ENCODE measurements at places on chromosomes 3 and 15.

DNA sequence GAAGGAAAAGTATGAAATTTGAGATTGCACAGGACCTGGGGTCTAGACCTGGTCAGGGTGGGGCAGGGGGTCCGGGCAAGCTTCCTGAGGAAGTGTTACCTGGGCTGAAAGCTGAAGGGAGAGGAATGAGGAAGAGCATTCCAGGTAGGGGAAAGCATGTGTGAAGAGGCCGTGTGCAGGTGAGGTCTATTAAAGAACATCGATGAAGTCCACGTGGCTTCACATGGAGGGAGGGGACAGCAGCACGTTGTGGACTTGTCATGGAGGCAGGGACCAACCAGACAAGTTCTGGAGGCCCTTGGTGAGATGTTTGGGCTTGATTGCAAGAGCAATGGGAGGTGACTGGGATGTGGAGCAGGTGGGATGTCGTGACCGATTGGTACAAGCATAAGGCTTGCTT, 47.1 kb downstream of the IDH2 start:
- DNase-seq: no peak

DNA sequence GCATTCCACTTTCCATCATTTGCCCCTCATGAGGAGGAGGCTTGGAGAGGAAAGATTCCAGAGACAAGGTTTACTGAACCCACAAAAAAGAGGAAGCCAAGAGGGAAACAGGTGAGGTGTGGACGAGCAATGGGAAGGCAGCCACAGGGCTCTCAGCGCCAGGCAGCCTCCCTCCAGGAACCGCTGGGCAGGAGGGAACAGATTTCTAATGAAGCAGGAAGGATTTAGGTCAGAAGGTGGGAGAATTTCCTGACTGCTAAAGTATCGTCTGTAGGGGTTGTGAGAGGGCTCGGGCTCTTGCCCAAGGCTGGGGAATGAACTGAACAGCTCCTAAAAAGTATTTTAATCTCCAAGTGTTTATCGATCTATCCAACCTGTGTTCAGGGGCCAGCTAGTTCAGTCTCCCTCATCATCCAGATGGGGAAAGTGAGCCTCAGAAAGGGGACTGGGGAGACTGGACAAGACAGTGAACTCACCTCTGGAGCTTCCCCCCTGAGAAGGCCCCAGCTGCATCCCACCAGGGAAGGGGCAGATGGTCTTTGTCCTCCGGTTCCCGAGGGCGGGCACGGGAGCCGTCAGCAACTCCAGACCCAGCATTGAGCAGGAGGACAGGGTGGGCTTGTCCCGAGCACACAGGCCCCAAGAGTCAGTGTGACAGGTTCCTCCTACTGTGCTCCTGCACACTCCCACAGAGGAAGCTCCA, 10.5 kb downstream of the LOXL1 start:
- DNase-seq: no peak

GRCh38 chr3:53067567-53067966, 21.7 kb upstream of the SFMBT1 start:
- DNase-seq: no peak

DNA sequence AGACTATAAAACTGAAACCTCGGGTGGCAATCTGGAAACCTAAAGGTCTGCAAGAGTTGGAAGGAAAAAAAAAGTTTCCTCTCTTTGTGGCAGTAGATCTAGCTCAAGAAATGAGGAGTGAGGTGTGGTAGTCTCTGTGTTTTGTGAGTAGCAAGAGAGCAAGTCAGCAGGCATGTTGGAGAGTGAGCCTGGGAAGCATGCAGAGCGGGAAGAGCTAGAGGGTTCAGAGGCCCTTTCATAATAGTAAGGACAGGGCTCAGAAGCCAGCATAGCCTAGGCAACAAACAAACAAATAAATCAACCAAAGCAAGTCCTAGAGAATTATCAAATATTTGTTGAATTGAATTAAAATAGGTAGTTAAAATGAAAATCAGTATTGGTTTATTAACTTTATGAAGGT, 189.7 kb upstream of the CBLB start:
- no peak for DNase-seq

DNA sequence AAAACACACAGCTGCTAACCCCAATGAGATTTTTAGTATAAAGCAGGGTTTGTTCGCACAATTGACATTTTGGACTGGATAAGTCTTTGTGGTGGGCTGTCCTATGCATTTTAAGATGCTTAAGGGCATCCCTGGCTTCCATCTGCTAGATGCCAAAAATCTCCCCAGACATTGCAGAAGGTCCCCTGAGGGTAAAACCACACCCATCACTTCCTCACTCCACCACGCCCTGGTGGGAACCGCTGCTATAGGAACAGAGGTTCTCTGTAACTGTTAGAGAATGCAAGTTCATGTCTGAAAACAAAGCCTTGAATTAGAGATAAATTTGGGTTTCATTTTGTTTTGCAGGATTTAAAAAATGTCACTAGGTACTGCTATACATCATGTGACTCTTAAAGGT, 67.7 kb downstream of the ARHGEF26 start:
- no peak for DNase-seq

GRCh38 chr15:63551400-63551799, 45.8 kb upstream of the FBXL22 start:
- DNase-seq: no peak

- no peak for DNase-seq
These were observed 96.3 kb upstream of the ALDH1A3 start for GRCh38 chr15:100783291-100783690.

DNA sequence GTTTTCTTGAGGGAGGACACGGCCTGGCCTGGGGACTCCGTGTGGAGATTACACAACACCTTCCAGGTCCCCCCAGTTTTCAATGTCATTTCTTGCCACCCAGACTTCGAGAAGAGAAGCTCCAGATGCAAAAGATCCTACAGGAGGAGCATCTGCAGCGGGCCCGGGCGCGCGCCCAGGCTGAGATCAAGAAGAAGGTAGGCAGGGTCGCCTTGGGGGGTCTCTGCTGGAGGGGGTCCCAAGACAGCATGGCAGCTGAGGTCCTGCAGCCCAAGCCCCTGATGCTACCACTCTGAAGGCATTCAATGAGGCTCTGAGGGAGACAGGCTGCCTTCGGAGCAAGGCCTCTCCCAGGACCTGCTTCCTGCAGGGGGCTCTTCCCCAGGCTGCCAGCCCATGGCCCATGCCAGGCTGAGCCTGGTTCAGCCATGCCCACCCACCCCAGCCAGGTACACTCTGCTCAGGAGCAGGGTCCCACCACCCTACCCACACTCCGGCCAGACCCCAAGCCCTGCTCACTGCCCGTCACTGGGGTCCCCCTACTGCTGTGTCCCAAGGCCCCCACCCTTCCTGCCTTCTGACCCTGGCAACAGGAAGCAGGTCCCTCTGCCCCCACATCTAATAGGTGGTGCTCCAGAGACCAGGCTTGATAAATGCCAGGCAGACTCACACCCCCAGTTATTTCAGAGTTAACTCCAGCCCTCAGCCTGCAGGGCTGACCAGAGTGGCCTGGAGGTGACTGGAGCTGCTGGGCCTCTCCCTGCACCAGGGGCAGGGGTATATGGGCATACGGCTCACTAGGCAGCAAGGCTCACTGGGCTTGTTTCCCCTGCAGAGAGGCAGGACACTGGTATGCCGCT, 40.0 kb downstream of the ZXDC start:
- no peak for DNase-seq

GRCh38 chr3:61789861-61790260, 228.5 kb downstream of the PTPRG start:
- no peak for DNase-seq

DNA sequence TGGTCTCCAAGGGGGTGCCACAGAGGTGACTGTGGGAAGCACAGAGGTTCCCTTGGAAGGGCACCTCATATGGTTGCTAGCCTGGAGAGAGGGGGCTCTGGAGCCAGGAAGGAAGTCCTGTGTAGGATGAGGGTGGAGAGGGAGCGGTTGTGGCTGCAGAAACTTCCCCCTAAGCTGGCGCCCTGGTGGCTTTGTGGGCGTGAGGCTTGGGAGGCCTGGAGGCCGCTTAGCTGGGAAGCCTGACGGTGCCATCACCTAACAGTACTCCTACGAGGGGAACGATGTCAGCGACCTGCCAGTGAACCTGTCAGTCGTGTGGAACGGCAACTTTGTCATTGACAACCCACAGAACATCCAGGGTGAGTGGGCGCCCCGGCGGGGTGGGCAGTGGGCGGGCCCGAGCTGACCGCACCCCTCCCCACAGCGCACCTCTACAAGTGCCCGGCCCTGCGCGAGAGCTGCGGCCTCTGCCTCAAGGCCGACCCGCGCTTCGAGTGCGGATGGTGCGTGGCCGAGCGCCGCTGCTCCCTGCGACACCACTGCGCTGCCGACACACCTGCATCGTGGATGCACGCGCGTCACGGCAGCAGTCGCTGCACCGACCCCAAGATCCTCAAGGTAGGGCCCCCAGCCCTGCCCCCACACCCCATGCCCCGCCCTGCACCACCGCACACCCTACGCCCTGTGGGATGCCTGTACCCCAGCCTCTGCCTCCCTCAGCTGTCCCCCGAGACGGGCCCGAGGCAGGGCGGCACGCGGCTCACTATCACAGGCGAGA, 31.0 kb downstream of the PLXNA1 start:
- no peak for DNase-seq

DNA sequence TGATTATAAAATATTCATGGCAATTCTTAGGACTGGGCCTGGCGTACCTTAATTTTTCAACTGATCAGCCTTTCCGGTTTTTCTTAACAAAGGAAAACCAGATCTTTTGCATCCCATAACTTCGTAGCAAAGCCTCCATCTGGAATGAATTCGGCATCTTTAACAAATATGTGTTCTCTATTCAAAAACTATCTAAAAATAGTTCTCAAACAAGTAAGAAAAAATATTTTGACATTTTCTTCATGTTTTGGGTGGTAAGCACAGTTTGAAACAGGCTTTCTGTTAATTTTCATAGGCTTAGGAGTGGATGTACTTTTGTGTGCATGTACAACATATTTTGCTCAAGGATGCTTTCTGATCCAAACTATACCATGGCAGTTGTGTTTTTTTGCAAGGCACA, 55.1 kb downstream of the RBMS3 start:
- DNase-seq: no peak

DNA sequence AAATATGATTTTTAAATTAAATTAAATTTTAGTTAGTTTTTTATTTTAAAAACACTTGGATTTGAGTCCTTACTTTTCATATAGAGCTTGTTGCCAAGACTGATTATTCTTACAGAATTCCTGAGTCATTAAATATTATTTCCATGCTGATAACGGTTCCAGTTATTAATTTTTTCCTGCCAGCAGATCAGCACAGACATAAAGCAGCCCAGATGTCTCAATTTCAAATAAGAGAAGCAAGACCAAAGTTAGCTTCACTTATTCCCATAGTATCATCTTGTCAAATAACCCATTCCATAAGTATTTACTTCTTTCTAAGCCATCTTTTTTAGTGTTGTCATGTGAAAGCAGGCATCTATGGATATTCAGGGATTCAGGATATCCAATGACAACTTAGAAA, 75.3 kb downstream of the SSR3 start:
- no peak for DNase-seq

GRCh38 chr15:95018888-95019545, 787.7 kb downstream of the MCTP2 start:
- DNase-seq: no peak

DNA sequence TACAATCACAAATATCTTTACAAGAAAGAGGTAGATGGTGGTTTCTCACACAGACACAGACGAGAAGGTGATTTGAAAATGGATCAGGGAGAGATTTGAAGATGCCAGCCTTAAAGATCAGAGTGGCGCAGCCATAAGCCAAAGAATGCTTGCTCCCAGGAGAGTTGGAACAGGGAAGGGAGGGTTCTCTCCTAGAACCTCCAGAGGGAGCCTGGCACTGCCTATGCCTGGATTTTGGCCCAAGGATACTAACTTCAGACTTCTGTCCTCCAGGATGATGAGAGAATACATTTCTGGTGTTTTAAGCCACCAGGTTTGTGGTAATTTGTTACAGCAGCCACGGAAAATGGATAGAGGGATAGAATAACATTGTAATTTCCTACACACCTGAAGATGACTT, 279.1 kb downstream of the FAM43A start:
- no peak for DNase-seq

DNA sequence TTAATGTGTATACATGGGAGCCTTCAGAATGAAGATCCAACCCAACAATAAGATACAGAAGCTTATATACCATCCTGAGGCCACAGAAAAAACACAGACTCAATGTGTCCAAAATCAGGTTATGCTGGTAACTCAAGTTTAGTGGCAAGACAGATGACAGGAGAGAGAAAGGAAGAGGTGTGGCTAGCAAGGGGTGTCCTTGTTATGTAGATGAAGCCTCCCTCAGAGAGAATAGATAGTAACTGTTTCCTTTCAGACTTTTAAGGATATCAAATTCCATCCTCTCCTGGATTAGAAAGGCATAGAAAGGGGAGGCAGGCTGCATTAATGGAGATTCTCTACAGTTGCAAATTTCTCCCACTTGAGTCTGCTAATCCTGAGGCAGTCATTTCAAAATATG, 447.4 kb downstream of the GABRB3 start:
- DNase-seq: no peak

- no peak for DNase-seq
These were observed 104.7 kb downstream of the GAP43 start for GRCh38 chr3:115728013-115728412.

DNA sequence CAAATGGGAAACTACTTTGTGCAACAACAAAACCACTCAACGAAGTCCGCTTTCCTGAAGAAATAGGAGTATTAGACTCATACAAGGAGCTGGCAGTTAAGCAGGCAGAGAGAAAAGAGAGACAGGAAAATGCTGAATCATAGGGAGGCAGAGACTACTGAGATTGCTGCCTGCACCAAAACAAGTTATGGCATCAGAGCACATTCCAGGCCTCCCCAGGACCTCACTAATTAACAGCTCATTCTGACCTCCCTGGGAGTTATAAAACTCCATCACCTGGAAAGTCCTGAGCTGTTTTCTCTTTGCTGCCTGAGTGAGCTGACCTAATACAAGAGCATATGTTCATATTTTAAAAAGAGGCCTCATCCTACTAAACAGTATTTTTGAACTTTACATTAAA, 741.0 kb downstream of the MCTP2 start:
- DNase-seq: no peak

DNA sequence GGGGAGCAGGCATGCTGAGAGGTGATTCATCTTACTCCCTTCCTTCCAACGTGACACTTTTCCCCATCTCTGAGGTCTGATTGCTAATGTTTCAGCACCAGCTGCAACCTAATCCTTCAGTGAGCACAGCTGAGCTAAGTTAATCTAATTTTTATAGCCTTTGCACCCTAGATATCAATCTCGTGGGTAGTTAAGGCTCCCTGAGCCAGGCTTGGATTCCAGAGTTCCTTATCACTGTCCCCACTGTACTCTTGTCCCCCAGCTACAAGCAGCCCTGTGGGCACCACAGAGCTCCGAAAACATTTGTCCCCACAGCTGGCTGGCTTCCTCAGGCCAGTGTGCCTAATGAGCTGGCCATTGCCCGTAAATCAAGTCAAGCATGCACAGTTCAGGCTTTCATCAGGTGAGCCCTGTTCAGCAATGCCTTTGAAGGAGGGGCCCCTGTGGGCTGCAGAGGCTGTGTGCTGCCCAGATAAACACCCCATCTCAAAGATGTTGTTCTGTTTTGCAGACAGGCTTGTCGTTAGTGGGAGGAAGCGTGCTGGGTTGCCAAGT, 376.9 kb upstream of the RASGRP1 start:
- DNase-seq: no peak

- DNase-seq: no peak
These were observed 252.2 kb downstream of the FAM43A start for GRCh38 chr3:194937882-194938321.
